Stimulated activated CD4-positive, alpha-beta T cell treated with anti-CD3 and anti-CD28 coated beads, Interleukin-15, amount 100 ng/mL, for 48 hours (primary cell): ENCODE measurements at places on chromosomes 7 and 10.
A peak's percentile ranks its signal among the peaks of the same experiment; 100 is the strongest.

DNA sequence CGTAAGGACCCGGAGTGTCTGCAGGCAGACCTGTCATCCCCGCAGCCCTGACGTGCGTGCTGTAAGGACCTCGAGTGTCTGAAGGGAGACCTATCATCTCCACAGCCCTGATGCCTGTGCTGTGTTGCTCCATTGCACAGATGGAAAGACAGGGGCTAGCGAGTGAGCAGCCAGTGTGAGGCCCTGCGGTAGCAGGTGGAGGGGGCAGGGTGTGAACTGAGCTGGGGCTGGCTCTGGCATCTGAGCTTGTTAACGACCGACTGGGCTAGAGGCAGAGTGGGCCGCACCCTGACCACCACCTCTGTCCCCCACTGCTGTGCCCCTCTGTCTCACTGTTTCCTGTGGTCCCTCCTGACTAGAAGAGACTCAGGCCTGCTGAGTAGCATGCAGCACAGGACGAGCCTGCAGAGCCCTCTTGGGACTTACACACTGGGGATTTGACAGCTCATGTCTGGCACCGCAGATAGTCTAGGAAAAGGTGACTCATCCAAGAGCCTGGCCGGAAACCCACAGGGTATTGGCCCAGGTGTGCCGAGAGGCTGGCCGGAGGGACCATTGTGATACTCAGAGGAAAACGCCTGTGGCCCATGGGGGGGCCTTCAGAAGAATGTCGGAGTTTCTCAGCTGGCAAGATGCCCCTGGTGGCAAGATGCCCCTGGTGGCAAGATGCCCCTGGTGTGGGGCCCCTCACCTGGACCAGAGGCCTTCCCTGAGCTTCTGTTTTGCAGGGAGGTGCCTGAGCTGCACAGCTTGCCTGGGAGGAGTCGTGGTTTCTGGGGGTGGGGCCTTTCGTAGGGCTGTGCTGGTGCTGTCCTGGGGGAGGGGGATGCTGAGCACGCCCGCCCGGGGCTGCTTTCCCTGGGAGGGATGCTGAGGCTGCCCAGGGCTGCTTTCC is 34.3 kb downstream of the INPP5A start:
- peak; percentile 64 for DNase-seq

- DNase-seq: no peak
Observed at GRCh38 chr7:54550471-54550870, 8.3 kb downstream of the VSTM2A start.

DNA sequence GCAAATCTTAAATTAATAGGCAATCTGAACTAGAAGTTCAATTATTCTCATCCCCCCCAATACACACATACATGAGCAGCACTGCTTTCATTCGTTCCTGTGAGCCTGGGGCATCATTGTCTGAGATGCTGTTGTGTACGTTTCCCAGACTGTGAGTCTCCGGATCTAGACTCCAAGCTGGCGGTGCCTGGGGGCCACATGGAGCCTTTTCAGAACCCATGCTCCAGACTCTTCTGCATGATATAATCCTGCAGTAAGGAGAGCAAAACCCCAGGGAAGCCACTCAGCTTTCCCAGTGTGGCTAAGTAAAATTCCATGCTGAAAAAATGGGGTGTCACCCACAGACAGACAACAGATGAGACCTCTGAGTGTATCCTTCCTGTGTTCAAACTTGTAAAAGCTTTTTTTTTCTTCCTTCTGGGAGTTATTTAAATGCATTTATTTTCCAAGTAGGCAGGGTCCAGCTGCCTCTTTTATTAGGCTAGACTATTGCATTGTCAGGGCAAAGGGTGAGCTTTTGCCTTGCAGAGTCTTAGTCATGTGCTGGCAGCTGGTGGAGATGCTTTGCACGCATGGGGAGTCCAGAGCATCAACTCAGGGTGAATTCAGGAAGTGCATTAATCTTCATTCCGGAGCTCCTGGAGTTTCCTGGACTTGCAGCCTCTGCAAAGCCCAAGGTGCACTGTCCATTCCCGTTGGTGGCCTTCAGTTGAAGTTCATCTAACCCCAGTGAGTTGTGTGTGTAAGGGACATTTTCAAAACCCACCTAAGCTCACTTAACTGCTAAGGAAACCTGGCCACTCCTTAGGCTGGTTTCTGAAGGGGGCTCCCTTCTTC is 185.7 kb upstream of the ADO start:
- no peak for DNase-seq

GRCh38 chr10:102876747-102877153 is 7.5 kb downstream of the AS3MT start:
- no peak for DNase-seq

GRCh38 chr7:64655811-64656210 is 10.1 kb upstream of the ZNF107 start:
- DNase-seq: no peak

GRCh38 chr10:50607356-50607925 is 16.3 kb downstream of the SGMS1 start:
- no peak for DNase-seq

DNA sequence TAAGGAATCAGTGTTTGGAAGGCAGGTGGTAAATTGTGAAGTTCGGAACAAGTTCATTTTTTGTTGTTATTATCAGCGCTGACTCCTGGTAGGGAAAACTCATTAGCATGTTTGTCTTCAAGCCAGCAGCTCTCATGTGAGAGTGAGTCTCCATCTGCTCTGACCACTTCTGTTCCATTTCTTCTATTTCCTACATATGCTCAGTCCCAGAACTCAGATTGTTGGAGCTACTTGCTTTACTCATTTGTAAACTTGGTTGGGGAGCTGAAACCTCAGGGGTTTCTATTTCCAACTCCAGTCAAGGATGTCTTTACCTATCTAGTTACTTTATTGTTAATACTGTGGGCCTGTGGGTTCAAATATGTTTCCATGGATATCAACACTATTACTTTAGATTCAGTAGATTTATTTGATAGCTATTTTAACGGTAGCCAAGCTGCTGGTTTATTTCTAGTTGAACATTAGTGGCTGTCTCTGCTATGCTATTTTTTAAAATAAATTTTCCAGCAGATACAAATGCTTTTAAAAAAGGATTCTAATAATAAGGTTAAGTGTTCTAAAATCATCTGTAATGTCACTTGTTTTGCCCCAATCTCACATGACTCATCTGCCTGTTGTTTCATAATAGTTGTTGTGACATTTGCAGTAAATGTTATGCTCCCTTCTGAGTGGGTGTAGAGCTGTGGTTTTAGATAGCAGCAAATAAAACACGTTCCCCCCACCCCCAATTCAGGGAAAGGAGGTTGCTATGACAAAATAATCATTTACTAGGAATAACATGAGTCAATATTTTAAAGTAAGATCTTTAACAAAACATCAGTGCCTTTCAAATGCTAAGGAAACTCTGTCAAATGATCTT is 143.3 kb downstream of the HDAC9 start:
- no peak for DNase-seq

DNA sequence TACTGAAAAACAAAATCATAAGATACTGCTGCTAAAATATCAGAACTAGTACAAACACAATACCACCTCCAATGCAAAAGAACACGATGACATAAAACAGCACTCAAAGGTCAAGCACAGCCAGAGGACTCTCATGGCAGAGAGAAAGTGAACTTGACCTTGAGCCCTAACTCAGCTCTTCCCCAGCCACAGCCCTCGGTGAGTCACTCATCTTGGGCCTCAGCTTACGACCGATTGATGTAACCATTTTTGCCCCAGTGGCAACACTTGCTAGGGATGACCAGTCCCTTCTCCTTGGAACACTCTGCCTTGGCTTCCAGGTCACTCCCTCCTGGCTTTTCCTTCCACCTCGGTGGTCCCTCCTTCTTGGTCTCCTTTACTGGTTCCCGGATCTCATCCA is 77.8 kb downstream of the JAZF1 start:
- DNase-seq: no peak

DNA sequence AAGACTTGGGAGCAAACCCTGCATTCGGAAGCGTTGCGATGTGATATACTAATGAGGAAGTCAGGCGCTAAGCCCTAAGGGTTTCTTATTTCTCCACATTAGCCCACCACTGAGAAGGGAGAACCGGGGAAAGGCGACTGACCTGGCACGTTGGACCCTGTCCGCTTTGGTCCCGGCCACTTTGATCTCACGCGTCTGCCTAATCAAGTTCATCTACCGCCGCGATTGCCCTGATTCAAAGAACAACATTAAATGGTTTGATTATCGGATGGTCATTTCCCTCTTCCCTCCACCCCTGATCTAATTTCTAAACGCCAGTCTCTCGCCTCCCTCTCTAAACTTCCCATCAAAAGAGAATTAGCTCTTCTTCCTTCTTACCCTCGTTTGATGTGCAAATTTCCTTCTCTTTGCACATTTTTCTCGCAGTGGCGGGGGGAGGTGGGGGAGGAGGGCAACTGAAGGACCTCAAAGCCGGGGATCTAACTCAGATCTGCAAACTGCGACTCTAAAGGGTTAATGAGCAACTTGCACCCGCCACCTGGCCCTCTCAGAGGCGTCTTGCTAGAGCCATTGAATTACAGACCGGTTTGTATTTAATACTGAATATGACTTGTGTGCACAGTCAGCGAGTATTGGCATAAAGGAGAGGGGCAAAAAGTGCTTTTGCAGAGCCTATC is 687 bp upstream of the DKK1 start:
- DNase-seq: no peak

GRCh38 chr10:114751856-114752255 is 69.7 kb upstream of the FHIP2A start:
- no peak for DNase-seq

DNA sequence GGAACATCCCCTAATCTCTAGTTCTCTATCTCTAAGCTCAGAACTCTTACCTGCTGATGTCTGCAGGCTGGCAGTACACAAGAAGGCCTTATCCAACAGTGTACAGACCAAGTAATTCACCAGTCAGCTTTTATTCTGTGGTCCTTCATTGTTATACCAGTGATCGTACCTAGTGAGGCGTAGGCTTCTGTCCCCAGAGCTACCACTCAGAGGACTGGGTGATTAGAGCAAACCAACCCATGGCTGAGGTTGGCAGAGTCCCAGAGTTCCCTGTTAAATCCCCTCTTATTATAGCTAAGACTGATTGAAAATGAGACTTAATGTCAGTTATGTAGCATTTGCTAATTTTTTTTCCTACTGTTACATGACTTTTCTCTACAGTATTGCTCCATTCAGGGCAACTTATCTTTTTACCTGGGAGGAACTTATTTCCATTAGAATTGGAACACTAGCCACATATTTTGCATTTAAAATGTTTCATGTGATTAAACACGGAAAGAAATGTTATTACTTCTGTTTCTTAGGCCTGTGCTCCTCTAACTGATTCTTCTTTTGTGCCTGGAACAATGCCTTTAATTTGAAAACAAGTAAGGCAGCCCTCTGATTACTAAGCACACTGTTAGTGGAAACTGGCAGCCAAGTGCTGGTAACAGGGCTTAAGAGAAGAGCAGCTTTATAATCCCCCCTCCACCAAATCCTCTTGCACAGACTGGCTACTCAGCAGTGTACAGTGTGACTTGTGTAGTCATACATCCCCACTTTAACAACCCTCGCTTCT is 127.2 kb downstream of the LRRC4 start:
- no peak for DNase-seq

DNA sequence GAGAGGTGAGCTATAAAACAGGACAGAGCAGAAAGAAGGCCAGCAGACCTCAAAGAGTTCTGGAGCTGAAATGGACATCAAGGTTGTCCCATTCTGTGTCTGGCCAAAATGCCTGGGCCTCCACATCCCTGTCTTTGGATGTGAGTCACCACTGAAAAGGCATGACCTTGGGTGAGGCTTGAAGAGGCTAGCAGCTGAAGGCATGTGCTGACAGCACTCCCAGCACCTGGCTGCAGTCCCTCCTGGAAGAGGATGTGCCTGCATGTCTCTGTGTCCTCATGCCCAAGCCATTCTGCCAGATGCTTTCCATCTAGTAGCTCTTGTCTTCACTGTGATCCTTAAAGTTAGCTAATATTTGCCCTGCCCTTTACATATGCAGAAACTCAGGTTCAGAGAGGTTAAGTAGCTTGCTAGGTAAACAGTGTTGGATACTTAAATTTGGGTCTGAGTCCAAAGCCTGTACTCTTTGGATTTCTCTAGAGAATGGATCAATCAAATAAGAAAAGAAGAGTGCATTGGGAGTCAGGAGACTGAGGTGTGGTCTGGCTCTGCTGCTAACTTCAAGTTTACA is 35.8 kb downstream of the HECW1 start:
- DNase-seq: no peak

DNA sequence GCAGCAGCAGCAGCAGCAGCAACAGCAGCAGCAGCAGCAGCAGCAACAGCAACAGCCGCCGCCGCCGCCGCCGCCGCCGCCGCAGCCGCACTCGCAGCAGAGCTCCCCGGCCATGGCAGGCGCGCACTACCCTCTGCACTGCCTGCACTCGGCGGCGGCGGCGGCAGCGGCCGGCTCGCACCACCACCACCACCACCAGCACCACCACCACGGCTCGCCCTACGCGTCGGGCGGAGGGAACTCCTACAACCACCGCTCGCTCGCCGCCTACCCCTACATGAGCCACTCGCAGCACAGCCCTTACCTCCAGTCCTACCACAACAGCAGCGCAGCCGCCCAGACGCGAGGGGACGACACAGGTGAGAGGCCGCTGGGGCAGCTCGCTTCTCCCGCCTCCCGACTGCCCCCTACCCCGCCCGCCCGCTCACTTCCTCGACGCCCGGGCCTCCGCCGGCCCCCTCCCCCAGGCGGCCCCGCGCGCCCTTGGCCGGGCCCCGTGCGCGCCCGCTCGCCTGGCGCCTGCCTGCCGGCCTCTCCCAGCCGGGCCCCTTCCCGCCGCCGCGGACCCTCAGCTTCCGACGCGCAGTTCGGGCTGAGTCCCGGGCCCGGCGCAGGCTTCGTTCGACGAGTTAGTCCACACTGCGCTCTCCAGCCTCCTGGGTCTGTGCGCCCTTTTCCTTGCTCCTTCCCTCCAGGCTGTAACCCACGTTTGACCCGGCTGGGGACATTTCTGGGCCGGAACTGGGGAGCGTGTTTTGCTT is 882 bp downstream of the DLX6 start:
- DNase-seq: no peak

DNA sequence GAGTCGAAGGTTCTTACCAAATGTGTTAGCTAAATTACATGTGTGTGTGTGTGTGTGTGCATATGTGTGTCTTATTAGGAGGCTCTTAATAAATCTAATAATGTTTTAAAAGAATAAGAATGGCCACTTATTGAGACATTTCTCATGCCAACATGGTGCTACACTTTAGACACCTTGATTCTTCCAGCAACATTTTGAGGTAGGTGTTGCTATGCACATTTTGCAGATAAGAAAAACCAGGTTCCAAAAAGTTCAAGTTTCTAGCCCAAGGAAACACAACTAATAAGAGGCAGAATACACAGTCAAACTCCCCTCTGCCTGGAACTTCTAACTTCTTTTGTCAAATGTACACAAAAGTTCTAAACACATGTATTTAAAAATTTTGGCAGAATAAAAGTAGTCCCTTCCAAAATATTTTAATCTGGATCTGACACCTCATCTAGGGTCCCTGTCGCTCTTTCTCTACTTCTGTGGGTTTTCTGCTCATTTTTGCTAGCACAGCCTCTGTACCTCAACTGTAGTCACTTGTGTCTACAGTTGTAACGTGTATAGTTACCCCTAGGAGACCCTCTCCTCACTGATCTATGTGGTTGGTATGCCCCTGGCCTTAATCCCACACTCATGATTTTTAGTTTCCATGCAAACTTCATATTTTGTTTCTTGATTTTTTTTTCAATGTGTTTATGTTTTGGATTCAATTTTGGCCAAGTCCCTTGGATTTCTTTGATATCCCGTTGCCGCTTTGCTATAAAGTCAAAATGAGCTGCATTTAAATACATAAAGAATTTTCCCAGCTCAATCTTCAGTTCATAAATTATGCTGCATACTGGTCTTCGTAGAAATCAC is 4.3 kb downstream of the ANKRD1 start:
- DNase-seq: no peak

GRCh38 chr7:91717681-91718470 is 162.6 kb downstream of the MTERF1 start:
- DNase-seq: no peak

GRCh38 chr10:35211390-35211789 is 84.7 kb downstream of the CREM start:
- no peak for DNase-seq

- DNase-seq: no peak
Observed at GRCh38 chr10:111246814-111247452, 170.1 kb downstream of the ADRA2A start.
